ENCODE measurements at places on chromosomes 4 and X. TPM values are rescaled to one million over a fixed set of nuclear protein-coding genes. Genes with fewer than 3 reads are reported as not detected.

Gene CDKL5
- 5.4 TPM for total RNA-seq

Gene PHKA1
- total RNA-seq = not detected

GRCh38 chrX:150779385-150779784 is 86.2 kb downstream of the MTMR1 start:
- DNase-seq = no peak

GRCh38 chrX:78725287-78725686 is 22.2 kb upstream of the LPAR4 start:
- DNase-seq = no peak

DNA sequence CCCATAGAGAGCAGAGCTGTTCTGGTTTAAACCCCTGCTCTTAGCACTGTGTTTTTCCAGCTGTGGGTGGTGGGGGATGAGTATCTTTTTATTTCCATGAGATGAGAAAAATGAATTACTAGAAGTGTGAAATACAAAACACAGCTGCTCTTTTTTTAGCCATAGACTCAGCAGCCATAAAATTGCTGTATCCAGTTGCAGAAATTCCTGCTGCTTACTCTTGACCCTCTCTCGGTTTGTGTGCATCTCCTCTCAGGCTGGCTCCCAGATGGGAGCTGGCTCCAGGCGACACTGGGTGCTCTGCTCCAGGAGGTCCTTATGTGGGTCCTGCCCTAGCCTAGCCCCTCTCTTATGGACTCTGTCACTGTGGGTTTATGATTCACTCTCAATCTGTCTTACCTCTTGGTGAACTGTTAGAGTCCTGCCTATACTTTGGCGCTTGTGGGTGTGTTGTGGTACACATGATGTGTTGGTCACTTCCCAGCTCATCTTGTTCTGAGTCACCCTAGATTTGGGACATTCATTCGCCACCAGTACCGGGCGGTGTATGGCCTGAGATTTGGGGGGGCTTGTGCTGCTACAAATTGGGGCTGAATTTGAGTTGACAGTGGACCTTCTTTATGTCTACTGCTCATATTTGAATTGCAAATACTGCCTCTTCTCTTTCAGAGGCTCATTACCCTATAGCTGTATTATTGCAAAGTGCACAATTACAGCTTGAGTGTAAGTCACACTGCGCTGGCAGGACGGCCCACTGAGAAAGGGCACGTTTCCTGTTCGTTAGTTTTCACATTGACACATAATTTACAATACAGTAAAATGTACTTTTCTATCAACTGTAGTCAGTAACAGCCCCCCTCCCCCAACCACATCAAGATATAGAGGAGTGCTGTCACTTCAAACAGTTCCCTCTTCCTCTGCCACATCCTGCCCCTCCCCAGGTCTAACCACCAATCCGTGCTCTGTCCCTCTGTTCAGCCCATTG is 46.9 kb upstream of the MSANTD1 start:
- no peak for DNase-seq

DNA sequence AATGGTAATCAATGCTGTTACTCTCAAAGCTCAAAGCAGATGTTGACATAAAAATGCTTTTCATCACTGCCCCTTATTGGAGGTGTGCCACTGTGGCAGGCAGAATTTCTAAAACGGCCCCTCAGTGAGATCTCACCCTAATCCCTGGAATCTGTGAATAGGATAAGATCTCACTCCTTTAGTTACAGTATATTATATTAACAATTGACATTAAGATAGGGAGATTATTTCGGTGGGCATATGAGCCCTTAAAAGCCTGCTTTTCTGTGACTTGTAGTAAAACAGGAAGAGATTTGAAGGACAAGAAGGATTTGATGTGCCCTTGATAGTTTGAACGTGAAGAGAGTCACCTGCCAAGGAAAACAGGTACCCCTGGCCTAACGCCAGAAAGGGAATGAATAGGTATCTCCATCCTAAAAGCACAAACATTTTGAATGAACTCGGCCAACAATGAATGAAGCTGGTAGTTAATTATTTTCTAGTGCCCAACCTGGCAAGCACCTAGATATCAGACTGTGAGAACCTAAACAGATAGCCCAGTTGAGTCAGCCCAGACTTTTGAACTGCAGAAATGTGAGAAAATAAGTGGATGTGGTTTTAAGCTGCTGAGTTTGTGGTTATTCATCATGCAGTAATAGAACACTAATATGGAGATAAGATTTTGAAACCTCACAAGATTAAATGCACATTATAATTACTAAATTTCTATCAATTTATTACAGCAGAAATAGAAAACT is 881.6 kb downstream of the PCDH18 start:
- DNase-seq = no peak

Data from HFFc6 (cell line).